AML-193 (cell line): ENCODE measurements at places on chromosomes 12 and 14.

DNA sequence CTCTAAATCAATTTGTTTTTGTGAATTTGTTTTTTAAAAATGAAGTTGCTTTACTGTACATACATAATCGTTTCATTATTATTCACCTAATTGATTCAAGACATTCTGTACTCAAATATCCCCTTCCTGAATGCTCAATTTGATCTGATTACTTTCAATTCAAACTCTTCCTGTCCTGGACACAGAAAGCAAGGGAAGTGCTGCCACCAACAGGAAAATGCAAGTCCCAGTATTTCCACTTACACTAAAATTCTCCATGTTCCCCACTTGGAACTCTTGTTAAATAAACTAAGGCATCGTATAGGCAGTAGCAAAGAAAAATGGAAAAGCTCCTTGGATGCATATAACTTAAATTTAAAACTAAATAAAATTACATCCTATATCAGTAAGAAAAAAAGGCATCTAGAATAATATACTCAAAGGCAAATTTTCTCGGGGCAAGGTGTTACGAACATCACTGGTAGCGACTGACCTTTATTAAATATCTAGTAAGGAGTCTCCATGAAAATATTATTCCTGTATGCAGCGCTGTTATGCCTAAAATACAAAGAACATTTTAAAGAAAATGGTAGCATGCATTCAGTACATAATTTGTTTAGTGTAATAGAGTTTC is 72.0 kb upstream of the DBX2 start:
- no peak for DNase-seq

DNA sequence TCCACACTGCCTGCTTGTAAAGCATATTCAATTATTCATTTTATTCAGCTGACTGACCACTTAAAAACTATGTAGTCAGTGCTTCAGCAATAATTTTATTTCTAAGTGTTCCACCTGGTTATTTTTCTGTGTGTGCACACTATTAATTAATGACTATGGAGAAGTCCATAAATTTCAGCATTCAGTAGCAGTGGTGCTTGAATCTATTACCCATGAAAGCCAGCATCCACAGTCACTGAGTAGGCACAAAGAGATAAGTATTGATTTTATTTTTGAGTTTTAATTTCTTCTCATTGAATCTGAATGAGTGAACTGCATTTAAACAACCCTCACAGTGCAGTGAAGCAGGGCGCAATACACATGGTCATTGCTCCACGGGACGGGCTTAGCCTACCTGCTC is 643.1 kb downstream of the GALC start:
- DNase-seq = no peak

- no peak for DNase-seq
These were observed 79.5 kb downstream of the FAR2 start for GRCh38 chr12:29228474-29229157.

DNA sequence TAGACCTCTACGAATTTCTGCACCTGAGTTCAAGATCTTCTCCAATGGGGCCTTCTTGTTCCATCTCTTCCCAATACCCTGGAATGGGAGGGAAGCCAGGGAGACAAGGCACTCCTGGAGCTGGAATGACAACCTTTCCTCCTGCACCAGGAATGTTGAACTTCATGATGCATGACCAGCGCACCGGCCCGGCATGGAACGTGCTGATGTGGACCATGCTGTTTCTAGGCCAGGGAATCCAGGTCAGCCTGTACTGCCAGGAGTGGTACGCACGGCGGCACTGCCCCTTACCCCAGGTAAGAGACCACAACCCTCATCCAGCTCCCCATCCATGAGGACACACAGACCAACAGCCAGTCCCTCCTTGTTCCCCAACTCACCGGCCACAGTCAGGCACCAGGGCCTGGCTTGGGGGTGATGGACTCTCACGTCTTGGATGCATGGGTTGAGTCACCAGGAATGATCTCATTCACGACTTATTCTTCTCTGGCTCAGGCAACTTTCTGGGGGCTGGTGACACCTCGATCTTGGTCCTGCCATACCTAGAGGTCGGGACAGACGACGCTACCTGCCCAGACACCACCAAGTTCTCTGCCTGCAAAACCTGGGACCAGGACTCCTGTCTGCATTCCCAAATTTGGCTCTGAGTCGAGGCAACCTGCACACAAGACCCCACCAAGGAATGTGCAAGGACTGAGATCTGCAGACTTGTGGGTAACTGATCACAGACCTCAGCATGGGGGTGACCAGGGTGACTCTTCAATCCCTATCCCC is 20.5 kb downstream of the SOAT2 start:
- no peak for DNase-seq

- no peak for DNase-seq
These were observed 61.7 kb downstream of the FBXO34 start for GRCh38 chr14:55332654-55333570.

GRCh38 chr12:127711108-127711507 is 555.9 kb upstream of the TMEM132C start:
- DNase-seq = no peak

DNA sequence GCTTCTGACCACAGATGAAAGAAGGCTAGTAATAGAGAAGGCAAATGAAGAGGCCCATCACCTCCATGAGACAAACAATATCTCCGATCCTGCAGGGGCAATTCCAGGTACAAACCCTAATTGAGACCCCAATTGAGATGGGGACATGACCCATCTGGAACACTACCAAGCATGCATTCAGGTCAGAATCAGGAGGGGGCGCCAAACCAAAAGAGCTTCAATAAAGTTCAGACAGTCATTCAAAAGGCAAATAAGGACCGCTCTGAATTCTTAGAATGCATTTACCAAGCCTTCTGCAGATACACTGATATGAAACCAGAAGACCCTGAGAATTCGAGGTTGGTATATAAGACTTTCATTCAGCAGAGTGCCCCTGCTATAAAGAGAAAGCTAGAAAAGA is 10.2 kb upstream of the EDDM3B start:
- peak; percentile 41 for DNase-seq

DNA sequence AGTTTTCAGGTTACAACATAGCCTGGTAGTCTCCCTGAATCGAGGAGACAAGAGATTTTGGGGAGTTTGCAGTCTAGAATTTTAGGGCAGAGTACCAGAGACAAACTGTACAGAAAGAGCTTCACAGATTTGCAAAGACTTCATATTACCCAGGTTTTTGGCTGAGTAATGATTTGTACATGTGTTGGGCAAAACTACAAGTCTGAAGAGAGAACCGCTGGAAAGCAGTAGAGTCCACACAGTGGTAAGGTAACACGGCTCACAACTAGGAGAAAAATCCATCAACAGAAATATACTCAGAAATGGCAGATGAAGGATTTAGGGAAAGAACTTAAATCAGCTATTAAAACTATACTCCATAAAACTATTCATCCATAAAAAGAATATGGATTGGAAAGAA is 25.7 kb downstream of the FBXO33 start:
- DNase-seq = no peak

DNA sequence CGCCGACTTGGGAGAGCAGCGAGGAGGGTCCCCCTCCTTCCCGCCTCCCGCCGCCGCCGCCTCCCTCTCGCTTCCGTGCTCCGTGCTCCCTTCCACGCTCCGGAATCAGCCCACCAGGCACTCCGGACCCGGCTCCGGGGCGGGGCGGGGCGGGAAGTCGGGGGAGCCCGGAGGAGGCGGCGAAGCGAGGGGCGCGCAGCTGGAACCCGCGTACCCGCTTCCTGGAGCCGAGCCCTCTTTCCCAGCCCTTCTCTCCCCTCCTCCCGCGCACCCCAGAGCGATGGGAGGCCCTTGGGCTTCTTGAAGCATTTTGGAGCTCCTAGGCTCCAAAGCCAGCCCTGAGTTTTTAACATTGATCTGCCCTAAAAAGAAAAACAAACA is at the start of gene SYNDIG1L:
SYNDIG1L (minus strand) TSS at position 9 of the 381 bp plus-strand sequence. CDS start 16,466 bp downstream, outside the sequence.
- DNase-seq = no peak

DNA sequence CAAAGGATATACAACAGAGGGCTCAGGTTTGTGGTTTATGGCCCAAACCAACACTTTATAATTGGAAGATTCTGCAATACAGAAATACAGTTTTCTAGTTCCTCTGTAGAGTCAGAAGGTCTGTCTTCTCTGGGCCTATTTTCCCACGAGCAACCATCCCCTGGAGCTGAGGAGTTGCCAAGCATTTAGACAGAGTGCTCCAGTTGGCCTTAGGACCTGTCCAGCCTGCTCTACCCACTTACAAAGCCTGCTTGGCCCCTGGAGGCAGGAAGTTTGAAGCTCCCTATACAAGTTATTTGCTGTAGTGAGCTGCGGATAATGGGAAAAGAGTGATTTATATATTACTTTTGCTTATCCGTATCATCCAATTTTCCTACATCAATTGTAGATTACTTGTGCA is 60.8 kb upstream of the HSPB8 start:
- DNase-seq = no peak

DNA sequence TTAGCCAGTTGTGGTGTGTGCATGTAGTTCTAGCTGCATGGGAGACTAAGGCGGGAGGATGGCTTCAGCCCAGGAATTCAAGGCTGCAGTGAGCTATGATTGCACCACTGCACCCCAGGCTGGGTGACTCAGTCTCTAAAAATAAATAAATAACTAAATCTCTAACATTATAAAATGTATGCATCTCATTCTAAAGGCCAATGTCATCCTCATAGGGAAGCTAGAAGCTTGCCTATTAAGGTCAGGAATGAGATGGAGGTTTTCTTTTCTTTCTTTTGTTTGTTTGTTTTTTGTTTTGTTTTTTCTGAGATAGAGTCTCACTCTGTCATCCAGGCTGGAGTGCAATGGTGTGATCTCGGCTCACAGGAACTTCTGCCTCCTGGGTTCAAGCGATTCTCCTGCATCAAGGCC is 48.8 kb upstream of the PAPLN start:
- no peak for DNase-seq

DNA sequence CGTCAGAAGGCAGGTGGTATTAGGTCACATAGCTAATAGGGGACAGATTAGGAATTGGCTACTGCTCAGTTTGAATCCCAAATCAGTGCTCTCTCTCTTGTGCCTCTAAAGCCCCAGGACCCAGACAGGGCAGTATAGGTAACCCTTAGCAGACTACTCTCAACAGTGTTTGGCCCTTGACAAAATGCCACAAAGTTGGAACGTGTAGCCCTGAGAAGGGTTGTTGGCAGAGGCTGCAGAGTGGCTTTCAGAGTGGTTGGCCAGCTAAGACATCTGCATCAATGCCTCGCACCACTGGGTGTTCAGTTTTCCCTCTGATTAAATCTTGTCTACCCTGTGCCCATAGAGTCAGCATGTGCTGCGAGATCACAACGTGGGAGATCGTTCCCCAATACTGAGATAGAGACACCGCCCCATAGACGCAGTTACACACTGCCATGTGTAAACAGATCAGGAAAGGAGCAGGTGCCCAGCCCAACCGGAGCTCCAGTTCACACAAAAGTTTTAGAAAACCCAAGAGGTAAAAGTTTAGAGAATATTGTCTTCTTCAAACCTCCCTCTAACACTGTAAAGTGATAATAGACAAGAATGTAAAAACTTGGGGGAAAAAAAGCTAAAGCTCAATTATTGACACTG is 48.3 kb downstream of the EML1 start:
- DNase-seq = no peak

- peak; percentile 72 for DNase-seq
These were observed 4.6 kb upstream of the SEC23A start for GRCh38 chr14:39107591-39107996.

GRCh38 chr14:95467232-95467631 is 49.2 kb downstream of the SYNE3 start:
- DNase-seq = no peak

DNA sequence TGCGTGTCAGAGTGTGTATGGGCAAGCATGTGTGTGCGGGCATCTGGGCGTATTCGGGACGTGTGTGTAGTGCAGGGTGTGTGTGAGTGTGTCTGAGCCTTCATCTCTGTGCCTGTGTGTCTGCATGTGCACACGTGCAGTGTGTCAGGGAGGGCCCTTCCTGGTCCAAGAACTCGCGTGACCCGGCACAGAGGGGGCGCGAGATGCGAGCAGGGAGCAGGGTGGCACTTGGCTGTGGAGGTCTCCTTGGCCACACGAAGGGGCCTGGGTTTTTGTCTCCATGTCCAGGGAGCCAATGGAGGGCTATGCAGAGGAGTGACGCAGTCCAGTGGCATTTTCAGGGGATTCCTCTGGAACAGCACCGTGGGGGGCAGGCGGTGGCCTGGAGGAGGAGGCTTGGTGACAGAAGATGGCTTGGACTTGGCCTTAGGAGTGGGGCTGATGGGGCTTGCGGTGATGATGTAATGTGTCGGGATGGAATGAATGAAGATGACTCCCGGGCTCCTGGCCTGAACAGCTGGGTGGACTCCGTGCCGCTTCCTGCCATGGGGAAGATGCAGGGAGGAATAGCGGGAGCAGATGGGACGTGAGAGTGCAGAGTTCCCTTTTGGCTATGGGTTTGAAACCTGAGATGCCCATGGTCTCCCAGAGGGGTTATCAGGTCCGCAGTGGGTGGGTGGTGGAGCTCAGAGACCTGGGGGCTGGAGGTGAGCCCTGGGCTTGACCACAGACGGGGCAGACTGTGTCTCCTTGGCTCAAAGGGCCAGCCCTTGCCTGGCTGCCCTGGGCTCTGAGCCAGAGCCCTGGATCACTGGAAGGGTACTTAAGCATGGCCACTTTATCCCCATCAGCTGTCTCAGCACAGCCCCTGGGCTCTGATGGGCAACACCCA is 208.3 kb downstream of the PHETA1 start:
- no peak for DNase-seq

- peak; percentile 61 for DNase-seq
These were observed 1.7 kb downstream of the ARHGAP9 start for GRCh38 chr12:57477710-57478681.

DNA sequence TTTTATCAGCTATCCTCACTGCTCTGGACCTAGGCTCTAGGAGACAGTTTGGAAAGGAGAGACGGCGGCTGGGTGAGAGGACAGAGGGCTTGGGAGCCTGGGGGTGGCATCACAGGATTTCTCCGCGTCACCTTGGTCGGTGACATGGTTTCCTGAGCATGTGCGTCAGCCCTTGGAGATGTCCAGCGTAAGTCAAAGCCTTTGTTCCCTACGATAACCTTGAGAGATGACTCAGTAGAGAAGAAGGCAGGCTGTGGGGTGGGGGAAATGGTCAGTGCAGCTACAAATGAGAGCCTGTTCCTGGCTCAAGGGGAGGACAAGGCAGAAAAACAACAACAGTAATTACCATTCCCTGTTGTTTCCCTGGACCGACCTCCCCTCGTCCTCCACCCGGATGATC is 90.2 kb upstream of the TBX3 start:
- no peak for DNase-seq

DNA sequence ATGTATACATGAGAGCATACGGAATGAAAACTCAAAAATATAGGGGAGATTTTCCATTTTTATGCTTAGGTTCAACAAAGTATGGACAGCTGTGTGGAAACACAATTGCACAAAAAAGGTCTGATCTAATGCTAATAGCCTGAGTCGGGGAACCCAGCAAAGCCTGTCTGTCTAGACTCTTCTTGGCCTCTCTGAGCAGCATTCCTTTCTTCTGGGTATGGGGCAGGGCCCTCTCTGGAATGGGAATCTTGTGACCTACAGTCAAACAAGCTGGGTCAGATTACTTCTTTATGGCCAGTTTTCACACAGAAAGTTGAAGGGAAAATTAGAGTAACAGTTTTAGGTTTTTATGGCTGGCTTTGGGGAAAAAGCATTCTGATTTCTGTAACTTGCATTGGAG is 534.0 kb upstream of the LMO3 start:
- no peak for DNase-seq

- no peak for DNase-seq
These were observed 286.7 kb upstream of the CRY1 start for GRCh38 chr12:107379852-107380567.
